ENCODE measurements at places on chromosomes 2 and 18.
A peak's percentile ranks its signal among the peaks of the same experiment; 100 is the strongest.

DNA sequence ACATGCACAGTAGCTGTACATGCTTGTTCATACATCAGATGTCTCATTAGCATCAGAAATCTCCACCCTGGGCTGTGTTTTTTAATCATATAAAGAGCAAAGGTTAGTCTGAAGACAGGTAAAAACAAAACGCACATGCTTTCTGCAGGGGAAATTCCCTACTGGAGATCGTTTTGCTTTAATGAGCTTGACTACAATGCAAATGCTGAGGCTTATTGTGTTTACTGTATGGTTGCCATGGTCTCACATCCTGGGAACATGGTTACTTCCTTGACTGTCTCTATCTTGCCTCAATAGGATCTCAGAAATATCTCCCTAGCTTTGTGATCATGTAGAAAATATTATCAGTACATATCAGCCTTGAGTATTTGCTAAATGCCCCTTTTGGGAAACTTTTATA, 336.5 kb upstream of the TFPI start:
- DNase-seq: no peak

DNA sequence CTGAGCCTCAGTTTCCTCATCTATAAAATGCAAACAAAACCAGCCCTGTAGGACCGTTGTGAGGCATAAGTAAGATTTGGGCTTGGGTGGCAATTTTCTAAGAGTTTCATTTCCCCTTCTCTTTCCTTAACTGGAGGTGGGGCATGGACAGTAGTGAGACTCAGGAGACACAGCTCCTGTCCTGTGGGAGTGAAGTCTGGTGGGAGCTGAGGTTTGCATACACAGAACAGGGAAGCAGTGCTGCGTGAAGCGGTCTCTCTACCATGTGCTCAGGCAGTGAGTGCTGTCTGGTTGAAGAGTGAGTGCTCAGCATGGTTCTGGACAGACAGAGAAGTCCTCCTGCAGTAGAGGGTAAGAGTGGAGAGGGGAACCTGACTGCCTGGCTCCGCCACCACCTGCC, 62.3 kb upstream of the MCFD2 start:
- no peak for DNase-seq

- DNase-seq: peak; percentile 97
Observed at GRCh38 chr2:66432801-66433694, 1.9 kb upstream of the MEIS1 start.

GRCh38 chr2:178193496-178193822, 853 bp upstream of the OSBPL6 start:
- DNase-seq: no peak

- DNase-seq: no peak
Observed at GRCh38 chr2:23615216-23616020, 230.4 kb downstream of the KLHL29 start.

GRCh38 chr2:217636991-217637561, 365.7 kb downstream of the TNS1 start:
- DNase-seq: no peak

- no peak for DNase-seq
Observed at GRCh38 chr2:15827001-15827400, 113.3 kb upstream of the MYCN start.

DNA sequence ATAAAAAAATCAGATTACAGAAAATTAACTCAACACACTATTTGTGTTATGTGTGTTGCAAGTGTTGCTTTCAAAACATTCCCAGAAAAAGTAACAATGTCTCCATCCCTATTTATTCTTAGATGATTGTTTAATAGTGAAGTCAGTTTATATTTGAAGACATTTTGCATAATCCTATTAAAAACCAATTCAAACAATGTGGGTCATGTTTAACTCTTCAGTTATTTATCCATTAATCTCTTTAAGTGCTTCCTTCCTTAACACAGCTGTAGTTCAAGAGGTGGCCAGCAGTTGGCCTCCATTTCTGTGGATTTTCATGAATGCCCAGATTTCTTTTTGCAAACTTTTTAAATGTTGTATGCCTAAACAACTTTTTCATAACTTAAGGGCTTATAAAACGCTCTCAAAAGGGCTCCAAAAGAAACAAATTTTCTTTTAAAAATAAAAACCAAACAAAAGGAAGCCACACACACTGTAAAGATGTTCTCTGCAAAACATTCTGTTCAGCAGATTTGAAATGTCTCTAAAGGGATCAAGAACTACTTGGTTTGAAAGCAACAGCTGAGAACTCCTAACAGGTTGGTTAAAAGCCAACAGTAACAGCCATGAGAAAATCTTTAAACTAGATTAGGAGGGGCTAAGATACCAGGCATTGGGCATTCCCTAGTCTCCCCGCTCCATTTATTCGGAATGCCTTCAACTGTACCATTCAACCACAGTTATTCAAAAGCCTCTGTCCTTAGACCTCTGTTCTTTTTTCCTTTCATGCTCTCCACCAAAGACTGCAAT, 71.5 kb downstream of the THADA start:
- no peak for DNase-seq

GRCh38 chr2:57160976-57161375, 885.6 kb upstream of the VRK2 start:
- DNase-seq: no peak

GRCh38 chr2:29401994-29402393, 286.8 kb downstream of the CLIP4 start:
- DNase-seq: no peak

DNA sequence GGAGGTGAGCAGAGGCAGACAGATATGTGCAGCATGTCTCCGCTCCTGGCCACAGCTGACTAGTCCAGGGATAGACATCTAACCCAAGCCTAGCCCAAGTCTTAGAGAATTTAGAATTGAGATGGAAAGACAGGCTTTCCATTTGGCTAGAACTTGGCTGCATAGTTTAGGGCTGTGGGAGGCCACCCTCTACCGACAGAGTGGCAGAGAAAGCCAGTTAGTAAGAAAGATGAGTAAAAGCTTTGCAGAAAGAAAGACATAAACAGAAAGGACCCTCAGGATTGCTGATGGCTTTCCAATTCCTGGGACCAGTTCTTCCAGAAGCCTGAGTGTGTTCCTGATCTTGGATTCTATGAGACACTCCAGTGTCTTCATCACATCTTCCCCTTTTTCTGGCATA, 62.1 kb downstream of the DYM start:
- no peak for DNase-seq

DNA sequence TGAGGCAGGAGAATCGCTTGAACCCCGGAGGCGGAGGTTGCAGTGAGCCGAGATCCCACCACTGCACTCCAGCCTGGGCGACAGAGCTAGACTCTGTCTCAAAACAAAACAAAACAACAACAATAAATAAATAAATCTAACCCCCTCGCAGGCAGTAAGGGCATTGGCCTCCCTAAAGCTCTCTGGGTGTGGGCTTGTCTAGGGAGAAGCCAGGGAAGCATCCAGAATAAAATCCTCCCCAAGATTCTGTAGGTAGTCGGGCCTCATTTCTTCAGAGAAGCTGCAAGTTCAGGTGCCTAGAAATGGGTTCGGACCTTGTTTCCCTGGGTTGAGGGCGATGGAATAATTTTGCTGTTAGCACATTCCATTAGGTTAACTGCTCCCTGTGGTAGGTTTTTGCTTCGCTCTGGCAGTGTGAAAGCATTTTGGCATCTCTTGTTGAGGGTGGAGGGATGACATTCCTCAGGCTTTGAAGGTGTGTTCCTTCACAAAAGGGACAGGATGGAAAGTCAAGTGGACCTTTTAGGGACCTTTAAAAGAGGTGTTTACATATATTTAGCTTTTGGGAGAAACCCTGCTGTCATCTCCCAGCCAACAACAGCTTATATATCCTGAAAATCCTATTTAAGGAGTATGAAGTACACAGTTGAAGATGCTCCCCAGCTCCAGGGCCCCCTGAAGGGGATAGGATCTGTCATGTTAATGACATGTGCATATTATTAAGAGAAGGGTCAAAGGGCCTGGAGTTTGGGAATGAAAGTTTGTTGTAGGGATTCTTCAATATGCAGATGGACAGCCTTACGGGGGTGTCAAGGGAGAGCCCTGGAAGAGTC, 17.7 kb downstream of the MYCN start:
- DNase-seq: no peak

DNA sequence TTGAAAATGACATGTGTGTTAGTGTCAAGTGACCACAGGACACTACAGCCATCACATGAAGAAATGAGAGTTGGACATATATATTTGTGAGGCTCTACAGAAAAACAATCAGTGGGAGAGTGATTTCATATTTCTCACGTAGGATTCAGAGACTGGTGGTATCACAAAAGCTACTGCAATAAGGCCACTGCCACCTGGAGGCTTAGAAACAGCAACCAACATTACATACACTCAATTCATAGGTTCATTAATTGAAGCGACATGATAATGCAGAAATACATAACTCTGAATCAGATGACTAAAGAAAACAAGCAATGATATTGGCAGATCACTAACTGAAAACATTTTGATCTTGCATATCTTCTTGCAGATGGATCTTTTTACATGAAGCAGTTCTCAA, 248.1 kb upstream of the KLHL14 start:
- no peak for DNase-seq

DNA sequence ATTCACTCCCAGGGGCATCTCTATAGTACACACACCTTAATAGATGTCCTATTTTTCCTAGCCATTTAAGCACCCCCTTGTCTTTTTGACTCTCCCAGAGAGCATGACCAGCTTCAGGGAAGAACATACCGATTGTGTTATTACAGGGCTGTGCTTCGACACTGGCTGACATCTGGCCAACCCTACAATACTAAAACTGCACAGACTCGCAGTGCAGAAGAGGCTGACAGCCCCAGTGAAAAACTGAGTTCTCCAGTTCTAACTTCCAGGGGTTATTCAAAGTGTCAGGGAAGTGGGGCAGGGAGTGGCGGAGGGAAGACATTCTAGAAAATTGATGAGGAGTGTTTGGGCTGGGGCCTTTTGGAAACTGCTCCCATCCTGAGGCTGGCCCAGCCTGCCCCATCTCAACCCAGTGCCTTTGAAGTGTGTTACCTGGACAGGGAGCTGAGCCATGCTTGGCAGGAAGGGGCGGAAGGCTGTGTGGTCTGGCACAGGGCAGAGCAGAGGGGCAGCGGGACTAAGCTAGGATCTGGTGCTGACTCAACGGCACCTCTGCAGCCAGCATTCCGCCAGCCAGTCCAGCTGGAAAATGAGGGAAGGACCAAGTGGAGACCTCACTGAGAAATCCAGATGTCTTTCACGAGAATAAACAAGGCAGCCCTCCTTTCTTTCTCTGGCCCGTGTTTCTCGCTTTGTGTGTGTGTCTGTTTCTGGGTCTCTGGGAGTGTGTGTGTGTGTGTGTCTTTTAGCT, 15.4 kb upstream of the IGFBP5 start:
- no peak for DNase-seq

GRCh38 chr2:219967247-219968245, 340.1 kb downstream of the SLC4A3 start:
- DNase-seq: no peak

DNA sequence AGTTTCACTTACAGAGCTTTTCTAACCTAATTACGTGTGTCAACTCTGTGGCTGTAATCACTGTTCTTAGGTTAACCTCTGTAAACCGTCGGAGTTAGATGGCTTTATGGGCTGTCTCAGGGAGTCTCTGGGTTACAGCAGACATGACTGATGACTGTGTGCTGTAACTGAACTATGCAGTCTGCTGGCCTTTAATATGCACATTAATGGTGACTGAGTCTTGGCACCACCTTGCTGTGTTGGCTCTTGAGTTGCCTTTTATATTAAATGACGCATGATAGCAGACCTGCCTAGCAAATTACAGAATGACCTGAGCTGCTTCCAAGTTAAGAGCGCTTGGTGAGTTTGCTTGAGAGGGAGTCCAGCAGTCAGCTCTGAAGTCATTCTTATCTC, 90.1 kb downstream of the ACKR3 start:
- DNase-seq: peak; percentile 24

DNA sequence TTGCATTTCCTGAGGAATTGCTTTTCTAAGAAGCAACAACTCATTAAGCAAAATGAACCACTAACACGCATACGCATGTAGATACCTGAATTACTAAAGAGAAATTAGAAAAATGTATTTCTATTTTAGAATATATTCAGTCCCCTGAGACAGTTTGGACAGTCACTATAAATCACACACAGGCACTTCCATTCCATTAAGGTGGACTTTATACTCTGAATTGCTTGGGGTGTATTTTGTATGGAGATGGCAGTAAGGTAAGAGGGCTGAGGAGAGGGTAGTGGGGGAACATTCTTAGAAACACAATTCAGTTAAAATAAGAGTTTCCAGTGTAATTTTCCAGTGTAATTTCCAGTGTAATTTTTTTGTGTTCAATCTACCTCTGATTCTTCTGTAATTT, 1.8 kb downstream of the CCDC141 start:
- no peak for DNase-seq

GRCh38 chr2:101828673-101829334, 131.3 kb downstream of the MAP4K4 start:
- DNase-seq: no peak

DNA sequence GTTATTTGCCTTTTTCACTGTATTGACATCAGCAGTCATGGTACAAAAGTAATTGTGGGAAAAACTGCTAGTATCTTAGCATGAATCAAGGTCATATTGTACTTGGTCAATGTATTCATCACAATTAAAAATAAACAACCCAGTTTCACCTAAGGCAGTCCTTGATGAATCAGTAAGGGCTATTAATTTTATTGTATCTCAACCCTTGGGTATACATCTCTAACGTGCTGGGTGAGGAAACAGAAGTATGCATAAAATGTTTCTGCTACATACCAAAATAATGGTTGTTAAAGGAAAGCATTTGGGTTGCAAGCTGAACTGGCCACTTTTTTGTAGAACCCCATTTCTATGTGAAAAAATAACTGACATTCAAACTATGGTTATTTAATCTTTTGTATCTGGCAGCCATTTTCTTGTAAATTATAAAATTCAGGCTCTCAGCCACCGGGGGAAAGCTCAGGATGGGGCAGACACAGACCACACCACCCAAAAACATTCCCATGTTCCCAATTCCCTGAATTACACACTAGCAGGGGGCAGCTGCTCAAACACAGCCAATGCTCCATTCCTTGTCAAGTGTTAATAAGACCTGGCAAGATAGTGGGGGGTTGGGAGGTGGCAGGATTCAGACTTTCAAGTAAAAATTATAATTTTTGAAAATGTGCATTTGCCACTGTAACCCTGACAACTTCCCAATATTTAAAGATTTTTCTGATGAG, 49.3 kb downstream of the OLA1 start:
- DNase-seq: no peak

GRCh38 chr2:223460774-223461211, 141.4 kb downstream of the SCG2 start:
- DNase-seq: no peak

DNA sequence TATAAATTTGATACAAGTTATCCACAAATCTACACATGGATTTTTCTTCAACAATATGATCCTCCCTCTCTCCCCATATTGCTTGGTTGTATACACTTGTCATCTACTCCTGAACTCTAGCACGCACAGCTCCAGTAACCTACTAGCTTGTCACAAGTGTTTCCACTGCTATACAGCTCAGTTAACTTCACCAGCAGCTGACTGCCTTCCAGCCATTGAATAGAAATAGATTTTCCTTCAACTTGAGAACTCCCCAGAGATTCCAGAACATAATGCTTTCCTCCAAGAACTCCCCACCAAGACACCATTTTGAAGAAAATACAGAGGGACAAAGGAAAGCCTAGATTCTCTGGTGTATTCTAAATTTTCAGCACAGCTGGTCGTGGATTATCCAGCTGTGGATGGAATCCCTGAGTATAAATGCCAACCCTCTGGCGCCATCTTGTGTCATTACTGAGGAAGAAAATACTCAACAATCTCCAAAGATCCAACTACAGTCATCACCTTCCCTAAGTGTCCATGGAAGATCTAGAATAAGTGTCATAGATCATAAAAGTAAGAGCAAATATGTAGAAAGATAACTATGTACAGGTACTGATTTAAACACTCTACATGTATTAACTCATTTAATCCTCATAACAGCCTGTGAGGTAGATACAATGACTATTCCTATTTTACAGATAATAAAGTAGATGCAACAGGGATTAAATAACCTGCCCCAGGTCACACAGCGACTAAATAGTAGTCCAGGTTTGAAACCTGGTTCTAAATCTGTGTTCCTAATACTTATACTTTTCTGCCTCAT, 156.7 kb downstream of the ARHGAP28 start:
- peak; percentile 59 for DNase-seq

All from ecto neural progenitor cell (in vitro differentiated cells).